NCI-H510A (cell line): ENCODE measurements at places on chromosomes 7 and 10.

- no peak for DNase-seq
Observed at GRCh38 chr7:36943591-36944435, 219.5 kb upstream of the AOAH start.

DNA sequence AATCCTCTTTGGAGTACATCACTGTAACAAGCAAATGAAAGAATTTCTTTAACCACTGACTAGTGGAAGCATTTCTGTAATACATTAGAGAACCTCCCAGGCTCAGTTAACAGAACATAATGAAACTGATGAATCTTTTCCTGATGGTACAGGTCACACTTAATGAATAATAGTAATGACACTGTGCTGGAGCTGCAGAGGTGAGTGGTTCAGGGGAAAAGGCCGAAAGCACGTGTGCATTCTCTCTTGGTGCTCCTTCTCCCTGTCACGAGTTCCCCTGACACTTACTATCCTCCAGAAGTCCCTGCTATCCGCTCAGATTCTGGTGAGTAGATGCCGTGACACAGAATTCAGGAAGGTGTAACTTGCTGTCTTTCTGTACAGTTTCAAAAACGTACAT is 8.0 kb downstream of the HIPK2 start:
- no peak for DNase-seq

DNA sequence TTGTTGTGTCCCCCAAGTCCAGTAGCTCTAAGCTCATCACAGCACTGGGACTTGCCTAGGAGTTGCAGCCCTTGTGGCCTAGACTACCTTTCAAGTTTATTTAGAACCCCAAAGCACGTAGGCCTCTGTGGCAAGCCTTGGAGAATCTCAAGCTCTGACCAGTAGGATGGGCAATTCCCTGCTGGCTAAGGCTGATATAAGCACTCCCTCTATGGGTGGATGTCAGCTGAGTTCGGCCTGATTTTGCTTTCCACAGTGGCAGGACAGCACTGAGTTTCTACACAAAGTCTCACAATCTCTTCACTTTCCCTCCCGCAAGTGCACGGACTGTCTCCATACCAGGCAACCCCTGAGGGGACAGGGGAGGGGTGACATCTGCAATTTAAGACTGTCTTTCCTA is 886.4 kb upstream of the LRRN3 start:
- DNase-seq = no peak

DNA sequence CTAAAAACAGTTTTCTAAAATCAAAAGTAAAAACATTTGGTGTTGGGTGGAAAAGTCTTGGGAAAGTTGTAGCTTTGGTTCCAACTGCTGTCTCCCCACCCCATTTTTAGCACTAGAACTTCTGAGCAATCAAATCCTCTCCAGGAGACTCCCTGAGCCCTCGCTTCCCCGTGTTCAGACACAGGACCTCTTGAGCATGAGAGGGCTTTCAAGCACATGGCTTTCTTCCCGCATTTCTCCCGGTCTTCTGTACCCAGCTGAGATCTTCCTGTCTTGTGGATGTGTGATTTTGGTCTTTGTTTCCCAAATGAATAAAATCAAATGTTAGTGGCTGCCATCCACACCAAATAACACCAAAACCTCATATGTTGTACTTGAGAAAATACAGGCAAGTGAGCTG is 5.0 kb downstream of the CXCL12 start:
- DNase-seq = no peak

- DNase-seq = no peak
Observed at GRCh38 chr10:86872757-86873156, 84.7 kb downstream of the MMRN2 start.

- no peak for DNase-seq
Observed at GRCh38 chr10:11863353-11864109, 40.4 kb downstream of the PROSER2 start.

- no peak for DNase-seq
Observed at GRCh38 chr10:63829020-63829419, 307.8 kb downstream of the REEP3 start.

DNA sequence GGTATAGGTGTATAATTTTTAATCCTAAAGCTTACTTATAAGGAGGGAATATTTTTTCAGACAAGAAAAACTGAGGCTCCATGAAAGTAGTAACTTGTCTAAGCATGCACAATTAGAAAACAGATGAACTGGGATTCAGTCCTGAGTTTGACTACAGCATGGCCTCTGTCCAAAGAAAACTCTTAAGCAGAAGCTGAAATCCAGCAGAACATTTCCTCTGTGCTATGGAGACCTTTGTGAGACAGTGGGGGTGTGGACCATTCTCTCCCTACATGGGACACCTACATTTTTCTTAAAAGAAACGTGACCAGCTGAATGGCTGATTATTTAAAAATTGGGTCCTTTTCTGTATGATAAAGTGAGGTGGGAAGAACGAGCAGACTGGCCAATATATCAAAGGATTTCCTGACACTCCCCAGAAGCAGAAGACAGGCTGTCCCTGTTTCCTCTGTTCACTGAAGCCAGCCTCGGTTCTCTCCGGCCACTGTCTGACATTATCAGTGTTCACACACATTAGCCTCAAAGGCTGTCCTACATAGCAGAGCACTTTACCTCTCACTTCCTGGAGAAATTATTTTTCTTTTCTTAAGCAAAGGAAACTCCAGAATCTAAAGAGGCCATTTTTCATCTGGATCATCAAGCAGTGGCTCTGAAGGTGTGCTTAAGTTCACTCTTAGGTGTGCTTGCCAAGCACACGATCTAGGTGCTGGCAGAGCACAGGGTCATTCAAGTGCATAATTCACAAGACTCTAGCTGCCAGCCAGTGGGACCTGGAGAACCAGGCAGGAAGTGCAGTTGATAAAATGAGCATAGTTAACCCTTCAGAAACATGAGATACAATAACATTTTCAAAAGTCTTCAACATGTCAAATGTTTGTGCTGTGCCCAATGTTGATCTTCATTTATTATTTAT is 40.4 kb upstream of the KIAA1217 start:
- no peak for DNase-seq

DNA sequence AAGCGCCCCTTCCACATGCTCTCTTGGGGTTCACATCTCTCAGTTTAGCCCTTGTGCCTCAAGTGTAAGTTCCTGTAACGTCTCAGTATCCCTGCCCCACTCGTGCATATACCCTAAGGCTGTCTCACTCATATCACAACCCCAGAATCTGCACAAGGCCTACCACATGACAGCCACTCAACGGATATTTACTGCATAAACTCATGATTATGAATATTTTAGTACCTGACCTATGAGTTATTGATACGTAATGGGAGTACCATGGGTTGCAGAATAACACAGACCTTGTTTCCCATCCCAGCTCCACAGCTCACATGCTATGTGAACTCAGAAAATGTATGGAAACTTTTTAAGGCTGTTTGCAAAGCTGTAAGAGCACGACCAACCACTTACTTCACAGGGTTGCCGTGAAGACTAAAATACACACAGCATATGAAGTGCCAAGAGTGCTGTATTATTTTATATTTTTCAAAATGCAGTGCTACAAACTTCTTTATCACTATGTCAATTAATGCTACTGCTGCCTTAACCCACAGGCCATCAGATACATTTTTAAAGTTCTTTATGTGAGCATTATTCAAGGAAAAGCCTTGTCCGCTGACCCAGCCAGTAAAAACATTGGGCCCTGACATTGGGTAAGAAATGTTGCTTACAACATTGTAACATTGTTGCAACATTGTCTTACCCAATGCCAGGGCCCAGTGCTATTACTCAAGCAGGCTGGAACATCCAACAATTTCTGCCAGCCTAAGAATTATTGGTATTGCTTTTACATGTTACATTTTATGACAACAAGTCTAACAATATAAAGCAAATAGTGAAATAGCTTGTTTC is 97.2 kb downstream of the JAZF1 start:
- DNase-seq = no peak
